ENCODE measurements at places on chromosomes 5 and 9. TPM values are rescaled to one million over a fixed set of nuclear protein-coding genes. Genes with fewer than 3 reads are reported as not detected.

The SLC45A2 gene
- total RNA-seq: 0.23 TPM

The TRIM36 gene
- total RNA-seq: 0.45 TPM

The GNAQ gene
- 28.8 TPM for total RNA-seq

The CDX1 gene
- total RNA-seq: not detected

DNA sequence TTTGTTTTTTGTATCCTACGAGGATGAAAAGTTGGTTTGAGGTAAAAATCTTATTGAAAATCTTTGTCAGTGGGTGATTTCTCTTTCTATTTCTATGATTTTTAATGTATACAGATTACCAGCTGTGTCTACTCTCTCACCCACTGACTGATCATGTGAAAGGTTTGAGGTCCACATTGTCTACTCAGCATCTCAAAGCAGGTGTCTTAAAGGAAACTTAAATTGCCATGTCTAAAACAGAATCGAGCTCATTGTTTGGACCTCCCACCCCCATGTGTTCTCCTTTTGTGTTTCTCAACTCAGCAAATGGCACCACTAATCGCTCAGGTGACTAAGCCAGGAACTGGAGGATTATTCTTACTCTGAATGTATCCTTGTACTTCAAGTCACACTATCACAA lies 121.5 kb downstream of the YTHDC2 start:
- H3K27me3 ChIP-seq: peaks cover 5% of the 10 kb centered on the region
- DNase-seq: no peak
- no peaks in the 10 kb centered on the region for H3K4me1 ChIP-seq
- H3K36me3 ChIP-seq: no peaks in the 10 kb centered on the region

All from activated CD4-positive, alpha-beta memory T cell treated with anti-CD3 and anti-CD28 coated beads, Interleukin-2, amount 10 ng/mL, durations not matched to agents 7 days and 5 days (primary cell).